ENCODE measurements at places on chromosomes 16 and 17.

GRCh38 chr17:82228278-82228841 lies 482 bp upstream of the SLC16A3 start:
- DNase-seq: no peak

DNA sequence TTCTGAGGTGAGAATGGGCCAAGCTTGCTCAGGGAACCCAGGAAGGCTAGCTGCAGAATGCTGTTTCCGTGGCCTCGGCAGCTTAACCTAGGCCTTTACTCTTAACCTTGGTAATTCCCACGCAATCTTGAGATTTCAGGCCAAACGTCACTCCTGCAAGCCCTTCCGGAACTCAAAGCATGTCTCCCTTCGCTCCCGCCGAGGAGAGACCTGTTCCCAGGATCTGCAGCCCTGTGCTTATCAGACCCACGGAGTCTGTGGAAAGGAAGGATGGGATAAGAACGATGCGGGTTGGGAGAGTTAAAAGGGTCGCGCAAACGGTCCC lies 524 bp upstream of the ZFP3 start:
- DNase-seq: no peak

GRCh38 chr17:76074390-76075363 lies at the start of gene GALR2:
Gene GALR2 (plus strand): TSS chr17:76074781. CDS start chr17:76074884, 103 bp downstream.
- peak; percentile 65 for DNase-seq

GRCh38 chr17:79441356-79442160 lies 169.3 kb downstream of the RBFOX3 start:
- no peak for DNase-seq

- DNase-seq: no peak
Measured at GRCh38 chr16:88455610-88456355, 2.7 kb downstream of the ZFPM1 start.

- DNase-seq: no peak
Measured at GRCh38 chr16:27218756-27219155, 15.4 kb downstream of the KDM8 start.

GRCh38 chr17:28810437-28810836 lies 32.2 kb downstream of the FAM222B start:
- no peak for DNase-seq

GRCh38 chr16:23573817-23574216 lies 16.3 kb downstream of the UBFD1 start:
- DNase-seq: no peak

- DNase-seq: no peak
Measured at GRCh38 chr17:1742371-1743087, at the start of gene SERPINF2. Gene SERPINF2 (plus strand): TSS chr17:1742871. CDS start chr17:1744996, 2,125 bp downstream.

Data from RWPE2 (cell line).